Retinal pigment epithelial cell (primary cell): ENCODE measurements at places on chromosomes 6 and 20.

- no peak for DNase-seq
Measured at GRCh38 chr20:53581444-53582250, 12.0 kb downstream of the ZNF217 start.

DNA sequence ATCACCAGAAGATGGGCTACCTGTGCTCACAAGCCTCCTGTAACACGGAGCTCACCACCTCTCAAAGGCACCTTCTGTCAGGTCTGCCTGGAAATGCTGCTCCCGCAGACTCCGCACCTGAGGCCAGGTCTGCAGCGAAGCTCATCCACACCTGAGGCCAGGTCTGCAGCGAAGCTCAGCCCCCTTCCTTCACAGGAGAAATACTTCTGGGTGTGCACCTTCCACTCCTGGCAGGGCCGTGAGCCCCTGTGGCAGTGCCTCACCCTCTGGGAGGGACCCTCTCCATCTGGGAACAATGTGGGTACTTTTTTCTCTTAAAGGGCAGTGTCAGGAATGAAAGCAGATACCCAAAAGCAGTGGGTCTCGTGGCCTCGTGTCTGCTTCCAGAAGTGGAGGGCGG, 1.4 kb upstream of the SLCO4A1 start:
- DNase-seq: no peak

GRCh38 chr6:32637219-32637880, at the start of gene HLA-DQA1:
Gene HLA-DQA1 (plus strand): TSS chr6:32637406. CDS start chr6:32637459, 53 bp downstream.
- DNase-seq: no peak

- DNase-seq: no peak
Measured at GRCh38 chr6:118685823-118686449, 34.5 kb upstream of the CEP85L start.

DNA sequence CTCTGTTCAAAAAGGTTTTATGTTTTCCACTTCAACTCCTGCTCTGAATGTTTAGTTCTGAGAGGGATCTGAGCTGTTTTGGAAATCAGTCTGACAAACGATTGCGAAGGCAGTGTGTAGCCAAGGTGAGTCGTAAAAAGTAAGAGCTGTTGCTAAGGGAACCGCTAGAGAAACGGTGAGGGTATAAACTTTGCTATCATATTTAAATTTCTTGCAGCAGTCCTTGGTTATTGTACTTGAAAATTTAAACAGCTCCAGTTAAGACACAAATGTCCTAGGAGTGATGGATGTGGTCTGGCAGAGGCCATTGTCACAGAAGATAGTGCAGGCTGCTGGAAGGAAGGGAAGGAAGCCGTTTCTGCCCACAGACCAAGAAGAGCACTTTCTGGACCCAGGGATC, 64.9 kb upstream of the CITED2 start:
- DNase-seq: no peak

GRCh38 chr6:12749531-12750379, 33.2 kb downstream of the PHACTR1 start:
- no peak for DNase-seq

GRCh38 chr6:25188232-25188631, 90.9 kb upstream of the CARMIL1 start:
- DNase-seq: no peak

DNA sequence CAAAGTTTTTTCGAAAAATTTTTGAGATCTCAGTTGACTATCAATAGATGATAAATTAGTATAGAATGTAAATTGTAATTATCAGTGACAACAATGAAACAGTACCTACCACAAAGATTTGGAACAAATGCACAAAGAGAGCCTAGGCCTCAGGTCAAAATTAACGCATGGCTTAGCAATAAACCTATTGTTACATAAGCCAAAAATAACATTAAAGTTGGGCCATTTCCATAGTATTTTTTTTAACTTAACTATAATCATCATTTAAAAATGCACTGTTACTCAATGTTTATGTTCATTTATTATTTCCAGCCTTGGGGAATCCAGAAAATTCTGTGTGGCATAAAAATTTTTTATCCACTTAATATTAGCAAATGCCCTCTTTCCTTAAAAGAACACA, 117.0 kb downstream of the EPB41L2 start:
- no peak for DNase-seq

DNA sequence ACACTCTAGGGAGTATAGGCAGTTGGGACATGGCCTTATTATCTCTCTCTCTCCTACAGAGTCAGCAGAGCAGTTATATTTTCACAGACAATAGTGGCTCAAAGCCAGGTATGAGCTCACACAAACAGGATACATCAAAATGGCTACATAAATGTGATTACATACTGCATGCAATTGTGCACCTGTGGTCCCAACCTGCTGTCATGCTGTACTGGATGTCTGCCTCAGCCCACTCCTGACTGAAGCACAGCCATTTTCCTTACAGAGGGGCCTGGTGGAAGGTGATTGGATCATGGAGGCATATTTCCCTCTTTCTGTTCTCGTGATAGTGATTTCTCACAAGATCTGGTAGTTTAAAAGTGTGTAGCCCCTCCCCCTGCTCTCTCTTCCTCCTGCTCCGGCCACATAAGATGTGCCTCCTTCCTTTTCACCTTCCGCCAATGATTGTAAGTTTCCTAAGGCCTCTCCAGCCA, 37.0 kb upstream of the SAMHD1 start:
- DNase-seq: no peak
